ENCODE measurements at places on chromosomes 6 and 20. TPM values are rescaled to one million over a fixed set of nuclear protein-coding genes. Genes with fewer than 3 reads are reported as not detected.

GRCh38 chr6:13535306-13535705 lies 39.1 kb upstream of the SIRT5 start:
- no peak for DNase-seq

Gene OR2B6
- not detected for total RNA-seq

GRCh38 chr6:159616456-159616855 lies 76.6 kb downstream of the SOD2 start:
- DNase-seq, result no peak

DNA sequence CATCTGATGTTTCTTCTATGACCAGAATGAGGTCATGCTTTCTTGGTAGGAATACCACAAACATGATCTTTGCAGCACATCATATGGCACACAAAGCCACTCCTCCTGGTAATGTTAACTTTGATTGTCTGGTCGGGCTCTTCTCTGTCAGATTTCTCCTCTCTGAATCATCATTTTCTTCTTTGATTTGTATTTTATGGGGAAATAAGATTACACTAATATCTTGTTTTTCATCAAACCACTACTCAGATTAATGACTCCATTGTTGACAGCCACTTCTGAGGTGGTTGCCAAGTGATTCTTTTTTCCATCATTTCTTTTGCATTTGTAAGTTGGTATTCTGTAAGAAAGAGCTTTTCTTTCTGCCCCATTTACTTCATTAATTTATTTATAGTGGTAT lies 29.5 kb downstream of the TRMT11 start:
- no peak for DNase-seq

Gene TRIM38
- total RNA-seq, result 1.1 TPM

DNA sequence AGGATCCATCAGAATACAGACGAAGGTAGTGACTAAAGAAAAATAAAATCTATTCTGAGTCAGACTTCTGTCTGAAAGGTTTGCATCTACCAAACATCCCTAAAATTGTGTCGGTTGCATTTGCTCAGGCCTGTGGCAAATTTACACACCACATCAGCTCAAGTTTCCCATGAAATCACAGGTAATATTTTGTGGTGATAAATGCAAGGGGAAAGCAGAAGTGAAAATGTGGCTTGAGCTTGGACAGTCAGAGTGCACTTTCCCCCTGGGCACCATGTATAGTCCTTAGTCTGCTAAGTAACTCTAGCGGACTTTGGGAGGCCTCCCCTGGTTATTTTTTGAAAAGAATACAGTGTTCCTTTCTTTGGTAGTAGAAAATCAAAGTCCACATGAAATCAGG lies 159.1 kb downstream of the PKHD1 start:
- no peak for DNase-seq

Gene BEND6
- 1.5 TPM for total RNA-seq

- DNase-seq, result no peak
Measured at GRCh38 chr6:132333639-132334520, 67.4 kb downstream of the MOXD1 start.

Gene WFDC12
- not detected for total RNA-seq

- DNase-seq, result peak; percentile 9
Measured at GRCh38 chr6:3737149-3737830, 14.2 kb downstream of the PXDC1 start.

- DNase-seq, result no peak
Measured at GRCh38 chr20:44993343-44993742, 27.0 kb downstream of the STK4 start.

- DNase-seq, result no peak
Measured at GRCh38 chr6:140236732-140237131, 862.3 kb upstream of the CITED2 start.

- DNase-seq, result no peak
Measured at GRCh38 chr20:63822276-63822696, 8.8 kb downstream of the ZBTB46 start.

GRCh38 chr6:40845553-40845952 lies 193.5 kb downstream of the UNC5CL start:
- DNase-seq, result peak; percentile 71

Gene ZFP57
- 6.4 TPM for total RNA-seq

DNA sequence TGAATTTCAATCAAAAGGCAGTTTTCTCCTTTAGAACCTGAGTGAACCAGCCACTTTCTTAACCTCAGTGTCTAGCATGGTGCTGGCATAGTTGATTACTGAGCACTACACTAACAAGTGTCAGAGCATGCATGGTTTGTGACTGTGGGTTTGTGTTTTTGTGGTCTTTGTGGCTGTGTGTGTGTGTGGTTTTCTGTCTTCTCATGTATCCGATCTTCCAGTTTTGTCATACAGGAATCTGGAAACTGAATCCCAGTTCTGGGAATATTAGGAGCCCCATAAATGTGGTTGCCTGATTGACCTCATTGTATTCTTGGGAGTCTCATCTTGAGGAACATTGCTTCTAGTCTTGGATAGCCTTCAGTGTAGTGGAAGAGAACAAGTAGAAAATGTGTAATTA lies 73.7 kb downstream of the ESR1 start:
- DNase-seq, result no peak

Gene RPN2
- 227 TPM for total RNA-seq

Gene TFAP2A
- 0.30 TPM for total RNA-seq

Gene KCNK5
- 41.8 TPM for total RNA-seq

DNA sequence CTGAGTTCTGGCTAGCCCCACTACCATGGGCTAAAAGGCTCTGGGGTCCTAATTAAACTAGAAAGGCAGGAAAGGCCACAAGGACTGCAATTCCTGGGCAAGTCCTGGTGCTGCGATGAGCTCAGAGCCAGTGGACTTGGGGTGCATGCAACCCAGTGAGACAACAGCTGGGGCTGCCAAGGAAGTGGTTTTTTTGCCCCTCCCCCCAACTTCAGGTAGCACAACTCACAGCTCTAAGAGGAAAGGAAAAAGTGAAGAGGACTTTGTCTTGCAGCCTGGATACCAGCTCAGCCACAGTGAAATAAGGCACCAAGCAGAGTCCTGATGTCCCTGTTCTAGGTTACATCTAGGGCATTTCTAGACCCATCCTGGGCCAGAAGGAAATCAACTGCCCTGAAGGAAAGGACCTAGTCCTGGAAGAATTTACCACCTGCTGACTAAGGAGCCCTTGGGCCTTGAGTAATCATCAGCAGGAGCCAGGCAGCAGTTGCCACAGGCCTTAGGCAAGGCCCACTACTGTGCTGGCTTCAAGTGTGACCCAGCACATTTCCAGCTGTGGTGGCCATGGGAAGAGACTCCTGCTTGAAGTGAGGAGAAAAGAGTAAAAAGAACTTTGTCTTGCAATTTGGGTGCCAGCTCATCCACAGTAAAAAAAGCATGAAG lies 358.4 kb downstream of the BTBD3 start:
- DNase-seq, result no peak

DNA sequence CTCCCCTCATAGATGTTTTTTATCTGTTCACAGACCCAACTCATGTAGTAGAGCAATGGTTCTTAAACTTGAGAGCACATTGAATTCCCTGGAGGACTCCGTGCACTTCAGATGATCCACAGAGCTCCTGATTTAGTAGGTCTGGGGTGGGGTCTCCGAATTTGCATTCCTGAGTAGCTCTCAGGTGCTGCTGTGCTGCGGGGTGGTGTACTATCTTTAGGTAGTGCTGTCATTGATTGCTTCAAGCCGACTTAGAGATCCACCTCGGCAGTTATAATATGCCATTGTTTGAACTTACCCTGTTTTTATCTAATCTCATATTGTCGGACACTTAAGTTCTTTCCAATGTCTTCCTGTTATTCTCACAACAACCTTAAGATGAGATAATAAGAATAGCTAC lies 45.0 kb downstream of the BMP2 start:
- no peak for DNase-seq

Gene TRIM15
- total RNA-seq, result 0.35 TPM

DNA sequence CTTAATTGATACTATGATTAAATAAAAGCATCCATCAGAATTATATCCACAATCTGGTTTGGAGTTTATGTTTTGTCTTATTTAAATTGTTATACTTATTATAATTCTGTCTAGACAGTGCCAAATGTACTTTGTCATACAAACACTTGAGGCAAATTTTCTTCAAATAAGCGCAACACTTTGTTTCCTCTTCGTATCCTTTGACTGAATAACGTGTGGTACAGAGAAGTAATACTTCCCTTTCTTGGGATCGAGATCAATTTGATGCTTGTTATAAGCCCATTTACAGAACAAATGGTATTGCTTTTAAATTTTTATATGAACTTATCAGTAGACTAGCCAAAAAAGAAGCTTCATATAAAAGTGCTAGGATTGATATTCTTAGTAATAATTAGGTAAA lies 111.0 kb downstream of the ATG5 start:
- DNase-seq, result no peak

DNA sequence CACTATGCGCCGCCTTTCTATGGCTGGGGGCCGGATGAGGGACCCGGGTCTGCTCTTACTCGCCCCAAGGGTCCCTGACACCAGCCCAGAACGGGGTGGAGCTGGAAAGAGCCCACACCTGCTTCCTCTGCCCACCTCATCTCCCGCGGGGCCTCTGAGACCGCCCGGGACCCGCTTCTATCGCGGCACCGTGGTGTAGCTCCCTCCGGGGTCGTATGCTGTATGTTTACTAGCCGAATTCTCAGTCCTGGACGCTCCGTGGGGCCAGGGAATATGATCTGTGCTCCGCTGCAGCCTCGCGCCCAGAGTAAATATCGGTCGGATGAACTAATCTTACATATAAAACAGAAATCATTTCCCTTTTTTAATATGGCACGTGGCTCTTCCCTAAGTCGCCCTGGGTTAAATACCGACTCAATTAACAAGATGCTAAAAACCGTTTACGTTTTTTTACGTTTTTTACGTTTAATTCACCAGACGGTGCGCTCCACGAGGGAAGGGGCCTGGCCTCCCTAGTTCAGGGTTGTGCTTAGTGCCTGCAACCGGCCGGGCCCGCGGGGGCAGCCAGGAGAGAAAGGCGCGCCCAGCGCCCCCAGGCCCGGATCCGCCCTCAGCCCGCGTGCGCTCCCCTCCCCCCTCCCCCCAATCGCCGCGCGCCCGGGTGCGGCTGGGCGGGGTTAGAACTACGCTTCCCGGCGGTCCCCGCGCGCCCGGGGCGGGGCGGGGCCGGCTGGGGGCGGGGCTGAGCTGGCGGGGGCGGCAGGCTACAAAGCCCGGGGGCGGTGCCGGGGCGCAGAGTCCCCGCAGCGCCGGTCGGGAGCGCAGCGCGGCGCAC lies at the start of gene RBM38:
RBM38 (plus strand) TSS at position 793 of the 835 bp plus-strand sequence. CDS start 186 bp downstream, outside the sequence.
- DNase-seq, result peak; percentile 78

Gene DOK5
- total RNA-seq, result 10.1 TPM

Gene TFAP2D
- total RNA-seq, result not detected
